KBM-7 (cell line): ENCODE measurements at places on chromosomes 2 and 18.

- DNase-seq: no peak
Observed at GRCh38 chr2:121338281-121338680, 53.3 kb upstream of the TFCP2L1 start.

GRCh38 chr18:58937887-58938267 is 73.2 kb downstream of the ZNF532 start:
- DNase-seq: no peak

DNA sequence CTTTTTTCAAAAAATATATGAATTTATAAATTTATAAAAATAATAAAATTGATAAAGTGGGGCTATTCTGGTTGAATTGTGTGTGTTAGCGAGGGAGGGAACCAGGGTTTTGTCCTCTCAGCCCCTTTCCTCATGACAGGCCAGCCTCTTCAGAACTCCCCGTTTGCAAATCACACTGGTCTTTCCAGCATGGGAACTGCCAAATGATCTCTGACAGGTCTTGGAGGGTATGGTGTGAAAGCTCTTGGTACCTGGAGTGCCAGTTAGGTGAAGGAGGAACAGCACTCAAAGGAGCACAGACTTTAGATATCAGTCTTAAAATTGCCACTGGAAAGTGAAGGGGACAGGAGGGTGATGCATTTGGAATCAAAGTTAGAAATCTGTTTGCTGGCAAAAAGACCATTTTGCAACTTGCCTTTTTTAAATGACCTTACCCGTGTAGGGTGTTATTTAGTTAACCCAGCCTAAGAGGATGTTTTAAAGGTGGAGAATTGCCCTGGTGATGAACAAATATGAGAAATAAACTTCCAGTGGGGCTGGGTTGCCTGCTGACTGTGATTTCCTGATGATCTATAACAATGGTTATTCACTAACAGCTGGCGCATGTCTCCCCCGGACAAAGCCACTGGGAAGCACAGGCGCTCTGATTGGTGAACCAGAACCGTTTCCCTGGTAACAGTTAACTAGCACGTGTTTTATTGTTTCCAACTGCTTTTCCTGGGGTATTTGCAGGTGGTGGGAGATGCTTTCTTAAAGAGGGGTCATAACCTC is 85.3 kb upstream of the EFEMP1 start:
- no peak for DNase-seq

DNA sequence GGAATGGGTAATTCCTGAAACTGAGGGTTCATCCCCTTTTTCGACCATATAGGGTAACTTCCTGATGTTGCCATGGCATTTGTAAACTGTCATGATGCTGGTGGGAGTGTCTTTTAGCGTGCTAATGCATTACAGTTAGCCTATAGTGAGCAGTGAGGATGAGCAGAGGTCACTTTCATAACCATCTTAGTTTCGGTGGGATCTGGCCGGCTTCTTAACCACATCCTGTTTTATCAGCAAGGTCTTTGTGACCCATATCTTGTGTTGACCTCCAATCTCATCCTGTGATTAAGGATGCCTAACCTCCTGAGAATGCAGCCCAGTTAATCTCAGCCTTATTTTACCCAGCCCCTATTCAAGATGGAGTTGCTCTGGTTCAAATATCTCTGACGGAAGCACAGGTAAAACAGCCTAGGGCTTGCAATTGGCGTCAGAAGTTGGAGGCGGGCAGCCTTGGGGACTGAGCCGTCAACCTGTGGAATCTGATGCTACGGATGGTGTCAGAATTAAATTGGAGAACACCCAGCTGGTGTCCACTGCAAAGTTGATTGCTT is 19.5 kb downstream of the RALBP1 start:
- peak; percentile 28 for DNase-seq

GRCh38 chr2:29576231-29576630 is 345.2 kb downstream of the ALK start:
- DNase-seq: no peak

GRCh38 chr2:233236820-233237589 is 14.5 kb upstream of the ATG16L1 start:
- no peak for DNase-seq

- no peak for DNase-seq
Observed at GRCh38 chr2:127624320-127624755, 21.6 kb upstream of the GPR17 start.

DNA sequence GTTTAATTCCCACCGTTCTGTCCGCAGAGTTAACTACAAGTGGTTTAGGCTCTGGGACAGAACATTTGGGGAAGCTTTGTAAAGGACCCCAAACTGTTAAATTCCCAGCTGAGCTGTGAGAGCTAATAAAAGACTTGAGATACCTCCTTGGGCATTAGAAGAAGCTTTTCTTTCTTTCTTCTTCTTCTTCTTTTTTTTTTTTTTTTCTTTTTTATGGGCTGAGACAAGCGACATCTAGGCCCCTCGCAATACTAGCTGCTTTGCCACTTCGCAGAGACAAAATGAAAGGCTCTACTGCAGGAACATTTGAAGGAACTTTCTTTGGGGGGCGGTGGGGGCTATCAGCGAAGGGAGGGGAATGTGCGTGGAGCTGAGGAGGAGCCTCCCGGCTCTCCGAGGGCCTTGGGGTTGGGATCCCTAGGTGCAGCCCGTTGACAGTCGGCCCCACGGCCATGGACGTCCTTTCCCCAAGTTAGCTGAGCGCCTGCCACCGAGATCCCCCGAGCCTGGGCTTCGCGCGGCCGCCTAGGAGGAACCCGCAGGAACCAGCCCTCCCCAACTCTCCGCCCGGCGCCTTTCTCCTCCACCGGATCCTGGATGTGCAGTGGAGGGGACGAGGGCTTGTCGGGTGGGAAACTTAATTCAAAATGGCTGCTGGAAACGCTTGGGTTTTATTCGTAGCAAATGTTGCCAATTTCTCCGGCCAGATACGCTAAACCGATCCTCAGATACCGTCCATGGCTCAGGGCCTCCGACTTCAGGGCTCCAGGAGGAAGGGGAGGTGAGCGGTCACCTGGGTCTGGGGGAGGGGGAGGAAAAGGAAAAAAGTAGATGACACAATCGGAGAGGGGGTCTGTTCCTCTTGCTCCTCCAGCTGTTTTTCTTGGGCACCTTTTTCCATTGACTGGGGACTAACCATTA is 4.2 kb downstream of the MEIS1 start:
- DNase-seq: peak; percentile 51

- no peak for DNase-seq
Observed at GRCh38 chr2:26395394-26395793, 6.3 kb upstream of the DRC1 start.

DNA sequence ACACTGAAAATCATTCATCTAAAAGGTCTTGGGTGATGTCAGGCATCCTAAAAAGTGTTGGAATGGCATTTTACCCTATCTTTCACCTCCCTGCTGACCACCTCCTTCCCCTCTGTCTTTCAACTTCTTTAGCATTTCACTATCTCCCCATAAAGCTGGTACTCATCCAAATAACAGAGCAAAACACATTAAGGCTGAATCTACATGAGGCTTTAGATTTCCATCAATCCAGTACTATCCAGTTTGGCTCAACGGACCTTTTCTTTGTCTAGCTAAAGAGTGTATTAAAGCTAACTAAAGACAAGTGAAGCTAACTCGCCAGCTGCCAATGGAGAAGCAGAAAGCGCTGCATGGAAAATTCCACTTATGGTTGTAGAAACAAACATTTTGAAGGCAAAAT is 122.5 kb upstream of the NCKAP5 start:
- no peak for DNase-seq

GRCh38 chr18:70450426-70451253 is 161.8 kb downstream of the SOCS6 start:
- DNase-seq: peak; percentile 45

DNA sequence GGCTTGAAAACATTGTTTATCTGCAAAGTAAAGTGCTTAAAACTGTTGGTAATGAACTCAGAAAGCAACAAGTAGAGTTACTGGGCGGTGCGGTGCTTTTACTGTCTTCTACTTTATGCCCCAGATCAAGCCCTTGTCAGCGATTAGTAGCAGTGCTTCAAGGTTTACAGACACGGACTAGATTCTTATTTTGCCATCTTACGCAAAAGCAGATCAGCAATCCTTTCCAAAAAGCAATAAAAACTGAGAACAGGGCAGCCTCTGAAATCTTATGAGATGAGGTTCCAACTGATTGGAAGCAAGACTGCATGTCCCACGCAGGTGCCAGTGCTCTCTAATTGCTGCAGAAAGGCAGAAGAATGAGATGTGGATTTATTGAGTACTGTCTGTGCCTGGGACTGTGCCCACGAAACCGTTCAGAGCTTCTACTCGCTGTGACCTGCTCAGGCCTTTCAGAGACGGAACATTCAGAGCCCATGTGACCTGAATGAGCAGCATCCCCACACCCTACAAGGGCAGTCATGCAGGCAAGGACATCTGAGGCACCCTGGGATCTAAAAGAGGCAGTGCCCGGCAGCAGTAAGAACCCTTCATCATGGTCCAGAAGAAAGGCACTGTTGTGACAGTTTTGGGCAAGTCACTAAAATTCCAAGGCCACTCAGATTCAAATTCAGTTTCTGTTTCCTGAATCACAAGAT is 15.7 kb downstream of the COL4A3 start:
- DNase-seq: no peak

- no peak for DNase-seq
Observed at GRCh38 chr2:44330801-44331200, 30.5 kb downstream of the PREPL start.

- no peak for DNase-seq
Observed at GRCh38 chr18:22604390-22604985, 186.8 kb upstream of the CTAGE1 start.

- no peak for DNase-seq
Observed at GRCh38 chr18:9135912-9136314, 668 bp upstream of the ANKRD12 start.

GRCh38 chr18:9147440-9148202 is 11.0 kb downstream of the ANKRD12 start:
- DNase-seq: peak; percentile 75

- DNase-seq: no peak
Observed at GRCh38 chr2:53629501-53629900, 138.1 kb upstream of the CHAC2 start.

DNA sequence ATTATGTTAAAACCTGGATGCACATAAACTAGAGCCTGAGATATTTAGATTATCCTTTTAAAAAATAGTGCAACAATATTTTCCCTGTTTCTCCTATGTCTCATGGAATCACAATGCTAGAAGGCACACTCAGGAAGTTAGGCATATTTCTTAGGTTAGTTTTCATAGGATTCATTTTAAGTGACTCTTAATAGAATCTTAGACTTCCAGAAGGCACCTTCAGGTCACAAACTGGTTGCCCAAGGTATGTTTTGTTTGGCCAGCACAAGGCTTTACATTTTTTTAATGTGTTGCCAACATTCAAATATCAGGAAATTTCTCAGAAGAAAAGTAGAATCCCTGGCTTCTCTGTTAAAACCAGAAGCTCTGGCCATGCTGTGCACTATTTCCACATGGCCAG is 129.3 kb downstream of the LNPK start:
- DNase-seq: no peak

DNA sequence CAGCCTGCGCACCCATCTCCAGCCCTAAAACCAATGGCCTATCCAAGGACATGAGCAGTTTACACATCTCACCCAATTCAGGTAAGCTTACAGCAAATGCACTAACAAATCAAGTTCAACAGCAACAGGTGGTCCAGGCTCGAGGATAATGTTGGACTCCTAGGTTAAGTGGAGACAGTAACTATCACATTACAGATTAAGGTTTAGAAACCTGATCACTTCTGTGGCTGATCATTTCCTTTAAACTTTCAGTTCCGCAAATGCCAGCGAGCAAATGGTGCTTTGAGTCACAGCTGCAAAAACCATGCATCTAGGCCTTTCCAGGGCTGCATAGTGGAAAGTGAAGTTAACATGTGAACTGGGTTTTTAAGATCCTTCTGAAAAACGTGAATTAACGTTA is 259.4 kb downstream of the GBX2 start:
- DNase-seq: no peak

DNA sequence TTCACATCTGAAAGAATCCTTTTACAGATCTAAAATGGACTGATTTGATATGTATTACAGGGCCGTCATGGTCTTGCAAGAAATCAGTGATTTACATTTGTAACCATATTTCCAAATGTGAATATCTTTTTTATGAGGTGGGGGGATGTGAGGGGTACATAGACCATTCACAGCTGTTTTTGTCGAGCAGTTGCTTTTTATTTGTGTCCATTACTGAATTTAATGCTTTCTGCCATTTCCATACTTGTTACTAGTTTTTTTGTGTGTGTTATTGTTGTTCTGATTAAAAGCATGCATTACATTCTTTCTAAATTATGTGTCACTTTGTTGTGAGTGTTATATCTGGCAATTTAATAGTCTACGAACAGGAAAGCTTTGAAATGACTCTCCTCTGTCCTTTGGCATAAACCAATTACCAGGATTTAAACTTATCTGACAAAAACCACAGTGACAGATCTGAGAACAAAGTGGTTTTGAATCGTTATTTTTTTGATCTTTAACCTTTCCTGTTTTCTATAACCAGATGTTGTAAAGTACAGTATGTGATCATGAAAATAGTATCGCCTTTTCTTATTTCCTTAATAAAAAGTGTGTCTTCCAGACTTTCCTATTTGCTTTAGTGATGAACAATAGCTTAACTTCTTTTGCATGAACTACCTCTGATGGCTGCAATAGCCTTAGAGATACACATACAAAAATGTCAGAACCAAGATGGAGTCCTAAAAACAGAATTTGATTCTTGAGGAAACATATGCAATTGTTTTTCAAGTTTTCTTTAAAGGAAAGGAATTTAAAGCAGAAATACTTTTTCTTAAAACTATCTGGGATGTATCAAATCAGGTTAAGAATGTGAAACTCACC is 354.2 kb upstream of the ACVR2A start:
- DNase-seq: no peak

GRCh38 chr2:225002039-225002655 is 40.1 kb downstream of the DOCK10 start:
- DNase-seq: peak; percentile 54

DNA sequence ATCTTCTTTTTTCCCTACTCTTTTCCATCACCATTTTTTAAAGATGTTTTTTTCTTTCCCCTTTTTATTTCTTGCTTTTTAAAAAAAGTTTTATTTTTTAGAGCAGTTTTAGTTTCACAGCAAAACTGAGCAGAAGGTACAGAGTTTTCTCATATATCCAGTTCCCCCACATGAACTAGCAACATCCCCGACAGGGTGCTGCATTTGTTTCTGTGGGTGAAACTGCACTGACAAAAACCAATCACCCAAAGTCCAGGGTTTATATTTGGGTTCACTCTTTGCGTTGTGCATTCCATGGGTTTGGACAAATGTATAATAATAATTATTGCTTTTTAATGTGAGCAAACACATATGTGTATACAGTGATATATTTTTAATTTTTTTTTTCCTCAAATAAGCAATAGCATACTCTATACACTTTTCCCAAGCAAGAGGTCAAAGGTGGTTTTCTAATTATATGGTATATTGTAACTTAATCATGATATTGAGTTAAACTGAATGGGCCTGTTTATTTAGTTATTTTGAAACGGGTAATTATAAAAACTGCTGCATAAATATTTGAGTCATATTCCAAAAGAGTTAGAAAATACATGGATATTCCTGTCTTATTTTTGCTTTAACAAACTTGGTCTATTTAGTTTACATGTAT is 50.3 kb downstream of the NCK2 start:
- DNase-seq: no peak

- DNase-seq: no peak
Observed at GRCh38 chr2:98658816-98659490, 50.6 kb downstream of the UNC50 start.

- DNase-seq: no peak
Observed at GRCh38 chr2:155665704-155666103, 666.8 kb downstream of the NR4A2 start.

GRCh38 chr2:224722250-224722649 is 6.1 kb upstream of the CCDC195 start:
- DNase-seq: no peak

GRCh38 chr2:107305966-107306365 is 420.0 kb upstream of the ST6GAL2 start:
- no peak for DNase-seq
